ENCODE measurements at places on chromosomes 12 and 14.

DNA sequence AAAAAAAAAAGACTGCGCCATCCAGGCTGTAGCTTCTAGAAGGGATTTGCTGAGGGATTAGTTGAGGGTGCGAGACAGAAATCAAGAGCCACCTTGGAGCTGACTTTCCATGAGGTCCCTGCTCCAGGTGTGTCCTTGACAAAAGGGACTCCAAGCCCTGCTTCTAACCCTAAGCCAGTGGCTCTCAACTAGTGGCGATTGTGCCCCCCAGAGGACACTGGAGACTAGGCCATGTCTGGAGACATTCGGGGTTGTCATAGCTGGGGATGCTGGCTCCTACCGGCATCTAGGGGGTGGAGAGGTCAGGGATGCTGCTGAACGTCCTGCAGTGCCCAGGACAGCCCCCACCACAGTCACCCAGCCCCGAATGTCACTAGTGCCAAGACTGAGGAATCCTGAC lies 40.6 kb downstream of the SPRING1 start:
- peak; percentile 26 for DNase-seq

DNA sequence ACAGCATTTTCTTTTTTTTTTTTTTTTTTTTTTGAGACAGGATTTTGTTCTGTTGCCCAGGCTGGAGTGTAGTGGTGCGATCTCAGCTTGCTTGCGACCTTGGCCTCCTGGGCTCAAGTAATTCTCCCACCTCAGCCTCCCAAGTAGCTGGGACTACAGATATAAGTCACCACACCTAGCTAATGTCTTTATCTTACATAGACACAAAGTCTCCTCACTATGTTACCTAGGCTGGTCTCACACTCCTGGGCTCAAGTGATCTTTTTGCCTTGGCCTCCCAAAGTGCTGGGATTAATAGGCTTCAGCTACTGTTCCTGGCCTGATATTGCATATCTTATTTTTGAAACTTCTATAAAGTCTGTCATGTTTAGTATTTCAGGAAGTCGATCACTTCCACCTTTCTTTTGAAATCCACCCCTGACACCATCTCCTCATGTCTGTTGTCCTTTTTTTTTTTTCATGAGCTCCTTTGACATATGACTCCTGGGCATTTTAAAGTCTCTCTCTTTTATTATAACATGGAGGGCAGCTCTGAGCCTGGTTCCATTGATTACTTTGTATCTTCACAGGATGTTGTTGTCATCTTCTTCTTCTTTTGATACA lies 5.9 kb upstream of the A2ML1 start:
- DNase-seq: no peak

DNA sequence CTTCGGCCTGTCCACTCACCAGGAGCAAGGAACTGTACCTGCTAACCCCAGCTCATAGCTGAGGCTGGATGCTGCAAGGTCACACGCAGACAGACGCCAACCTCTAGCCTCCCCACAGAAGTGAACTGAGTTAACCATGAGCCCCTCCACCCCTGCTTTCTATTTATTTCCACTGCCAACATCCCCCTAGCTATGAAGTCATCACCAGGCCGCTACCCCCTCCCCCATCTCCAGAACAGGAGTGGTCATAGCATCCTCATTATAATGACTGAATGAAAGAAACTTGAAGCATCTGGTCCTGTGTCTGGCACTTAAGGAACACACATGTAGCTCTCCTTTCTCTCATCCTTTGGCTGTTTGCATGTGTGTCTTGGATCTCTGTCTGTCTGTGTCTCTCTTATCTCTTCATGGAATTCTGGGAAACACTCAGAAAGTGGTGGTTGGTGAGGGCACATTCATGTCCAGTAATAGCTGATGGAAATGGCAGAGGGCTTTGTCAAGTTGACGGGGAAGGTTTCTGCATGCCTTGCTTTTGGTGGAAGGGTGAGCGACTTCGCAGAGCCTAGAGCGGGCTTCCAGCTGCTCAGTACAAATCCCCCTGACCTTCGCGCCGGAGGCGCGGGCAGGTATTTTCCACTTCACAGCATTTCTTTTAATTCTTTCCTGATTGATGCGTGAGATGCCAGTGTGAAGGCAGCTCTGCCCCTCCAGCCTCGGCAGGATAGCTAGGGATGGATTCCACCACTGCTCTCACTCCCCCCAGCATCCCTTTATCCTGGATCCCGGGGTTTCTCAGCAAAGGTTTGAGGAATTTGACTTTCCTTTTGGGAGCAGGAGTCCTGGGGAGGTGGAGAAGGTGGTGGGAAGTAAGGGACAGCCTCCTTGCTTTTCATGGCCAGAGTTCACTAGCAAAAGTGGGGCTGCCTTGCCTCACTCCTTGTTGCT lies 198.2 kb downstream of the CHST11 start:
- no peak for DNase-seq

- DNase-seq: no peak
Observed at GRCh38 chr12:41344776-41345470, 156.8 kb downstream of the PDZRN4 start.

DNA sequence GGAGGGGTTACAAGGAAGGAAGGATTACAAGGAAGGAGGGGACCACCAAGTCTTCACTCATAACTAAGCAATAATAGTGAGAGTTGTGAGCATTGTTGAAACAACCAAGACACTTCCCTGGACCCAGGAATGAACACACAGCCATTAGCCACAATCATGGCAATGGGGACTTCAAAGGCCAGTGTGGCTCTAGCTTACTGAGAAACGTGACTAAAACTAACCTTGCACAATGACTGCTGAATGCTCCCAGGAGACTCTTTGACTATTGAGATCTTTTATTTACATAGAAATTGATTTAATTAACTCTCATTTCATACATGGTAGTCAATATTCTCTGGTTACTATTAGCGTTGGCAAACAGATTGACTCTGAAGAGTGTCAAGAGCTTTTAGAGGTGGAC lies 263.0 kb upstream of the SOX5 start:
- DNase-seq: peak; percentile 5

DNA sequence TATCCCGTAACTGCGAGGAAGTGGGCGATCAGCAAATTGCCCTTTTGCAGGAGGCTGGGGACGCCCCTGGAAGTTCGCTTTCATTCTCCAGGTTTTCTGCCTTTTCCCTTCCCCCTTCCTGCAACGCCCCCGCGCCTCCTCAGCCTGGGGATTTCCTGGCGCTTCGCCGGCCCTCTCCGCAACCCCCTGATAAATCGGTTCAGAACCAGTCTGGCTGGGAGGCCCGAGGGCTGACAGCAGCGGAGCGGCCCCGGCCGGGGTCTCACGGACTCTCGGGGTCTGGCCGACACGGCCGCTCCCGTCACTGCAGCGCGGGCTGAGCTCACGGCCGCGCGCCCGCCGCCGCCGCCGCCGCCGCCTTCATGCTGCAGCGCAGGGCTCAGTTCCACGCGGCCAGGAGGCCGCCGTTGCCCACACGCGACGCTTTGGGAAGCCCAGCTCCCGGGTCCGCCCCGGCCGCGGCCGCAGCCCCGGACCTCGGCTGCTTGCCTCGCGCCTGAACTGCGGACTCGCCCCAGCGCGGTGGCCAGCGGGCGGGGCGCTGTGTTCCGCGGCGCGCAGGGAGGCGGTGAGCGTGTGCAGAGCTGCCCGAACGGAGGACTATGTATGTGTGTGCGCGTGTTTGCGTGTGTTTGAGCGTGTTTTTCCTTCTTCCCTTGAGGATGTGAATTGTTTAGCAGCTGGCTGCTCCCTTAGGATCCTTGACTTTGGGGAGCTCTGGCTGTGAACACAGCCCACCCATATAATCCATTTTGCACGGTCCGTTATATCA lies at the start of gene LRFN5:
Gene LRFN5, plus strand, starts transcription at position 345 of the 772 bp plus-strand sequence.
- DNase-seq: peak; percentile 37

DNA sequence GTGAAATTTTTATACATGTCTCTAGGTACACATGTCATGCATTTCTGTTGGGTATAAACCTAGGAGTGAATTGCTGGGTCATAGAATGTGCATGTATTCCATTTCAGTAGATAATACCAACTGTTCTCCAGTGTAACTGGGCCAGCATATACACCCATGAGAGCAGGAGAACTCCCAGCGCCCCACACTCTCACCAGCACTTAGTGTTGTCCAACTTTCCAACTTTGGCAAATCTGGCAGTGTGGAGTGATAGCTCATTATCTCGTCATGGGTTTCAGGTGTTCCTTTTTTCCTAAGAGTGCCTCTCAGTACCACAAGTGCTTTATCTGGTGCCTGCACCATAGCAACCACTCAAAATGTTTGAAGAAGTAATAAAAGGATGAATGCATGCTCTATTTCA lies 40.1 kb downstream of the NGB start:
- DNase-seq: peak; percentile 52

Data from NCI-H2029 (cell line).